ENCODE measurements at places on chromosomes 5 and 9.

DNA sequence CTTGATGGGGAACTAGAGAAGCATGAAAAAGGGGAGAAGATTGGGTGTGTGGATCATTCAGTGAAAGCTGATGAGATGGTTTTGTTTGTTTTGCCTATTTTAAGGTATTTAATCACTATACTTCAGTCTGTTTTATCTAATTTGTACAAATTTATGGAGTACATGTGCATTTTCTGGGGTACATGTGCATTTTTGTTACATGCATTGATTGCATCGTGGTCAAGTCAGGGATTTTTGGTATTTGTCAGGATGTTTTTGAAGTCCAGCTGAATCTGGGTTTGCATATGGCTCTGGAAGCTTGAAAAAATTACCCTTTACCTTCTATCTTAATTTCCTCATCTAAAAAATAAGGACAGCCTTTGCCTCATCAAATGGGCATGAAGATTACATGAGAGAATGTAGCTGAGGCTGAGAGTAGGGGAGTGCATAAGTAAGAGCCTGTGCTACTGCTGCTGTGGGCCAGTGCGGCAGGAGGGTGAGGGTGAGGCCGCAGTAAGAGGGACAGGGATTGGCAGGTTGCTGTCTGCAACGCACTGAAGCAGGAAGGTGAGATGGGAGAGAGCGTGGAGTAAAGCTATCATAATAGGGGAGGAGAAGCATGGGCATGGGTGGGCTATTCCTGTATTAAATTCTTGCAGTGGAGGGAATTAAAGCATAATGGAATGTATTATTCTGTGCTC, 139.8 kb downstream of the NPR3 start:
- no peak for DNase-seq

DNA sequence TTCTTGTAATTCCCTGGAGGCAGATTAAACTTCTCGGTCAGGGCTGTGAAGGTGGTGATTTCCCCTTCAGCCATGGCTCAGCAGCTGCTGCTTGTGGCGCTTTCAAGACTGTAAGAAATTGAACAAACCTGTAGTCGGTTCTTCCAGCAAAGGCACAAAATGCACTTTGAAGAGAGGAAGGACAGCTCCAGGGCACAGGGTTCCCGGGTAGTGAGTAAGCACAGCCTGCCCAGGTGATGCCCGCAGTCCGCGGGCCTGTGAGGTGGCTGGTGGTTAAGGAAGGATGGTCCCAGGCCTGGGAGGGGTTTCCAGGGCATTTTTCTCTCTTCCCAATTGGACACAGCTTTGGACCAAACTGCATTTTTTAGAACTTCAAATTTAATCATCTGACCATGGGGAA, 71.8 kb downstream of the FGF1 start:
- DNase-seq, result no peak

DNA sequence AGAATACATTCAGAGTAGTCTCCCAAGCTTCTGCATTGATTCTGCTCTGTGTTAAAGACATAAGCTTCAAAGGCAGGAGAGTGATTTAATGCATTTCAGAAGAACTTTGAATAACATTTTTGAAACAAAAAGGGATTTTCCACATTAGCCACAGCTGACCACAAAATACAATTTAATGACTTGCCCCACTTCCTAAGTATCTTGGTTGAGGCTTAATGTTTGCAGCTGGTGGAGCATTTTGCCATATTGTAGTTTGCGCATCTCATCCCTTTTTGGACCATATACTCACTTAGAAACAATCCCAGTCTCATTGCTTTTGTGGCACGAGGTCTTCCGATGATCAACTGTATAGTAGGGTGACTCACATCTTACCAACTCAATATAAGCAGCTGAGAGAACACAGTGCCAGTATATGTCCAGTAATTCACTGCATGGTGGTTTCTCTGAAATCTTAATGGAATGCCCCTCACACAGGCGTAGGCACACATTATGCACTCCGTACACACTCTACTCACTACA, 455.8 kb upstream of the PTGER4 start:
- no peak for DNase-seq

DNA sequence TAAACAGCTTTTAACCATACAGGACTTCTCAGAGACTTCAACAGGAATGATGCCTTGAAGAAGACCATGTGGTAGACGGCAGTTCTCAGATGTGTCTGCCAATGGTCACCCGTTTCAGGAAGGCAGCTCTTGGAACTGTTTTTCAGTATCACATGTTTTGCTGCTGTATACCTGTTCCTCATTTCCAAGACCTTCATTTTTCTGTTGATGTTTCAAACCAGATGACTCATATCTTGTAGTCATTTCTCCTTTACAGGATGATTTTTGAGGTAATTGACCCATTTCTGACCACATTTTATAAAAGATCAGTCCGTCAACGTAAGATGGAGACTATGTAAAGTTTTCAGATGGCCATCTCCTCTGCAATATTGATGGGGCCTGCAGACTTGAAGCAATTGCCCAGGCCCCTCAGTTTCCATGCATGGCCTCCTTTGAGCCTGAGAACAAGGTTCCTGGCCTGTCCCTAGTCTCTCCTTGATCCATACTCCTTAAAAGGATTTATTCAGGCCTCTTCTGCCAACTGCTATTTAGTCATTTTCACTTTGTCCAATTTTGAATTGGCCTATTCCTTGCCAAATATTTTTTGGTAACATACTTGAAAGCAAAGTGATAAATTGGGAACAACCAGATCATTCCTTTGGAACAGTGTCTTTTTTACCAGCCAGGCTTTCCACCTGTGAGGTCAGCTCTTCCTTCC, 128.6 kb downstream of the PDZD2 start:
- no peak for DNase-seq

GRCh38 chr9:68827837-68828744, 123.1 kb downstream of the PIP5K1B start:
- DNase-seq, result no peak

DNA sequence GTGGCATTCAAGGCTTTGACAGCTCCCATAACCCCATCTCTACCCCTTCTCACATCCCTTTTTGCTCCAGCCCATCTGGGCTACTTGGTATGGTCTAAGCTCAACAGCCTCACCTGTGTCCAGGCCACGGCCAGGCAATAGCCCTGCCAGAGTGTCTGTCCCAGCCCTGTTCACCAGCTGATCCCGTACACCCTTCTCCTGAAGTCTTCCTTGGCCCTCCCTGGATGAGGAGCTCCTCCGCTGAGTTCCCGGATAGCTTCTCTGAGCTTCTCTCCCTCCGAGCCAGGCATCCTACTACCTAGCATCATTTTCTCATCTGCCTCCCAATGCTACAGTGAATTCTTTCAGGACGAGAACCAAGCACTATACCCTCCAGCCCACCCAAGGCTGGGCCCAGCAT, 208.2 kb downstream of the DAB2IP start:
- no peak for DNase-seq

Measured in activated CD4-positive, alpha-beta T cell treated with anti-CD3 and anti-CD28 coated beads, Interleukin-2, amount 50 U/mL, for 48 hours (primary cell).